ENCODE measurements at places on chromosomes 3 and 15.

GRCh38 chr3:10519236-10519635, 13.8 kb upstream of the ATP2B2 start:
- no peak for DNase-seq

GRCh38 chr3:29345516-29346300, 64.8 kb downstream of the RBMS3 start:
- DNase-seq: no peak

DNA sequence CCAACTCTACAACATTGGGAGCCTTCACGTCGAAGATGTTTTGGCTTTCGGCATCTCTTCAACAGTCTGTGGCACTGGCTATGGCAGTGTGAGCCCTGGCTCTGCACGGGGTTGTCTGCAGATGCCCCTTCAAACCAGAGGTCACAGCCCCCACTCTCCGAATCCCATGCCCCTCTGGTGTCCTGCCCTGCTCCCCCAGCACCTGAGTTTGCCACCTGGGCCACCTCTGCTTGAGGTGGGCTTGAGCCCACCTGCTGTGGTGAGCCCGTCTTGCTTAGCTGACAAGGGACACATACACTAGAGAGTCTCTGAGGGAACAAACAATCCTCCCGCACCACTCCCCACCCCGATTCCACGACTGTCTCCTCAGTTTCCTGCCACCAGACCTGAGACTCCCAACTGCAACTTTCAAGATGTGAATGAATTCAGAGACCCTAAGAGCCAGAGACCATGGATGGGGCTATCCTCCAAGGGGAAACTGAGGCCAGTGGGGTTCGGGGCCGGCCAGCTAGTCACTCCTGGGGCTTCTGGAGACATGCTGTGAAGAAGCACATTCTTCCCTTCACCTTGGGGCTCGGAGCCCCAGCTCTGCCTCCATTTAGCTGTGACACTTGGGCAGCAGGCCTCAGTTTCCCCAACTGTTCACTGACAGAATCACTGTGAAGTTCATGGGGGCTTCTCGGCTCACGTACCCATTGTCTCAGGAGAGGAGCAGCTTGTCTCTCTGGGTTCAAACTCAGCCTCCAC, 44.6 kb downstream of the TPRA1 start:
- no peak for DNase-seq

DNA sequence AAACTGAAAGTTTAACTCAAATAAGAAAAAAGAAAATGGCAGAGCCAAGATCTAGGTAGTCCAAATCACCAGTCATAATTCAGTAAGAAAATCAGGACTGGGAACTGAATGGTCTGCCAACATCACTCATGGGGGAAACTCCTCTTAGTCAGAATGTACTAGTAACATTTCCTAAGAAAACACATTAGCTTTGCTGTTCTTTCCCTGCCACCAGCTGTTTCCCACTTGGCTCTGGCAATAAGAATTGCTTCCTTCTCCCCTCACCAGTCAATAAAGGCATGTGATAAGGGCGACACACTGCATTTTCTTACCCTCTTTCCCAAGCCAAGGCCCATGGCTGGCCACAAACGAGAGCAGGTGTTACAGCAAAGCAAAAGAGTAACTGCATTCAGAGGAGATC, 46.1 kb downstream of the PIK3R4 start:
- DNase-seq: peak; percentile 83

- DNase-seq: no peak
These were observed 515 bp downstream of the EPHA6 start for GRCh38 chr3:96814651-96815567.

DNA sequence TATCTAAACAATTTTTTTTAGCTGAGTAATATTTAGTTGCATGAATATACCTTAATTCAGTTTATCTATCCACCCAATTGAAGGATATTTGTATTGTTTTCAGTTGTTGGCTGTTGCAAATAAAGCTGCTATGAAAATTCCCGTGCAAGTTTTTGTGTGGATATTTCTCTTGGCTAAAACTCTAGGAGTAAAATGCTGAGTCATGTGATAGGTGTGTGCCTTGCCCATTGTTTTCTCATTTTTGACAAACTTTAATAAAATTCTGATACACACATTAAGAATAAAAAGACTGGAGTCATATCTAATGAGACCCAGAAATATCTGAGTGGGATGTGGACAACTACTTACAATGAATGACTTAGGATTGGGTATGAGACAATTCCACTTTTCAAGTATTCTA, 78.6 kb downstream of the MDFIC2 start:
- DNase-seq: no peak

DNA sequence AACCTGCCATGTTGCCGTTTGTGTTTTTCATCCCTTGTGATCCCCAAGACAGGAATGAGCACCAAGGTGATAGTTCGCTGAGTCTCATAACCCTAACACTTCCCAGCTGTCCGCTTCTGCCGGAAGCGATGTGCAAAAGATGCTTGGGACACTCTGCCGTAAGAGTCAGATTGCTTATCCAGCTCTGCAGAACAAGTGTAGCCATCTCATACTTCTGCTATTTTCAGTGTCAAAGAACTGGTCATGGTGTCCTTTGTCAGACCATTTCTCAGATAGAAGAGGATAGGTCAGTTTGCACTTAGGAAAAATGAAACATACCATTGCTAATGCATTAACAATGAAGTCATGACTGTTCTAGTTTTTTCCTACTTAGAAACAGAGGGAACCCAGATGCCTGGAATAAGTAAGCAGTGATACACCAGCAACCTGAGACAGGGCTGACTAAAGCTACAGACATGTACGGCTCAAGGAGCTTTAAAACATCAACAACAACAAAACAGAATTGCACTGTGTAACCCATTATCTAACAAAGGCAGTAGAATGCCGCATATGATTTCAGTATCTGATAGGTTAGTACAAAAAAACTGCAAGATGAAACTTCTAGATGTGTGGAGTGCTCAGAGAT, 134.0 kb upstream of the IL12A start:
- DNase-seq: peak; percentile 95

DNA sequence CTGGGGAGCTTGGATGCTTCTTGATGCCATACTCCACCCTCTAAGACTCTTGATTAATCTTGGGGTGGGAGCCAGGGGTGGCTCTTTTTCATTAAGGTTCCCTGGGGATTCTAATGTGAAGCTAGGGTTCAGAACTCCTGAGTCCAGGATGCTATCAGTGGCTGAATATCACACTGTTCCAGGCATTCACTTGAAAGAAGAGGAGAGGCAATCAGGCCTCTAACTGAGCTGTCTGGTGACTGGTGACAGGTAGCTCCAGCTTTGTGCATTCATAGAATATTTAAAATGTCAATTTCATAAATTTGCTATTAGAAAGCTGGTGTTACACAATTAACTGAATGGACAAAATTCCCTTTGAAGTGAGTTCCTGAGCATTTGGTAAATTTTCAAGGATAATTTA, 139.0 kb downstream of the CHDH start:
- no peak for DNase-seq

DNA sequence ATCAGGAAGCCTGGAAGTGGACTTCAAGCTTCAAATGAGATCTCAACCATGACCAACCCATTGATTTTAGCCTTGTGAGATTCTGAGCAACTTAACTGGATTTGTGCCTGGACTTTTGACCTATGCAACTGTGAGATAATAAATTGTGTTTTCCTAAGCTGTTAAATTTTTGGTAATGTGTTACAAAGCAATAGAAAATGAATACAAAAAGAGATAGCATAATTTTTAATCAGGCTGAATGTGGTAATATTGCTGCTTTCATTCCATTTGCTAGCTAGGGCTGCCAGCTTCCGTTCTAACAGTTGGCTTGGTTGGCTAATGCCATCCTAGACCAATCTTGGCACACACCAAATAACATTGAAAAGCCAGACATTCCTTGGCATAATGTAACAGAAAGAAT, 12.2 kb downstream of the PROS1 start:
- no peak for DNase-seq

GRCh38 chr15:100249096-100249815, 92.5 kb downstream of the ADAMTS17 start:
- DNase-seq: no peak

- no peak for DNase-seq
These were observed 366.8 kb upstream of the UMPS start for GRCh38 chr3:124363476-124363875.

- no peak for DNase-seq
These were observed 169.5 kb downstream of the MBNL1 start for GRCh38 chr3:152438181-152438580.

DNA sequence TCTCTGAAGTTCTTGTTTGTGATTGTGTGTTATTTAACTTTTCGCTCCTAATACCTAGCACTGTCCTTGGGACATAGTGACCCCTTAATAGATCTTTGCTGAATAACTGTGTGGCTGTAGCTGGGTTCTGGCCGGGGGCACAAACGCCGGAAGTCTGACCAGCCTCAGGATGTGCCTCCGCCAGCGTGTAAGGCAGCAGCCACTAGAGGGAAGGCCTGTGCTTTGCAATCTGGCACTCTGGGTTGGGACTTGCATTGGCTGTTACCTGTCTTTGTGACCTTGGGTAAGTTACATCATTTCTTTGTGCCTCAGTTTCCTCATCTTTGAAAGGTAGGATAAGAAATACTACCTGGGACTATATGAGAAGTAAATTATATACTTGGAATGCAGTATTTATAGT, 158.7 kb downstream of the GHSR start:
- peak; percentile 33 for DNase-seq

GRCh38 chr15:26453914-26454313, 319.0 kb downstream of the GABRB3 start:
- no peak for DNase-seq

DNA sequence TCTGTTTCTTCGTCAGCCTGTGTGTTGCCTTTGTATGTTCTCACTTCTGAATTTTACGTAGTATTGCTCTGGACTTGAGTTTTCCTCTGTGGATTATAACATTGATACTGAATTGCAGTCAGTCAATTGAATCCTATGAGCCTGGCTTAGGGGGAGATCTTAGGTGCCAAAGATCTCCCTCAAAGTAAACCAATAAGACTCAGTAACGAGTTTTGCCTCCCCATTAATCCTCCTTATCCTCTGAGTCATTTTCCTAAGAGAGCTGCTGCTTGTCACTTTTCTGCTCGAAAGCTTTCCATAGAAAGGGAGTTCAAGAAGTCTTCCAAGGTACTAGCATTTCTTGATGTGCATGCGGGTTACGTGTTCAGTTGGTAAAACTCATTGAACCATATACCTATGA, 126.4 kb downstream of the CHDH start:
- DNase-seq: no peak

GRCh38 chr15:65981837-65982626, 112.7 kb downstream of the RAB11A start:
- DNase-seq: no peak

- no peak for DNase-seq
These were observed 316.5 kb upstream of the PLSCR5 start for GRCh38 chr3:146921693-146922092.

GRCh38 chr3:103992469-103992868, 1374.2 kb upstream of the ALCAM start:
- no peak for DNase-seq

- no peak for DNase-seq
These were observed 28.6 kb upstream of the UTS2B start for GRCh38 chr3:191358929-191359328.

DNA sequence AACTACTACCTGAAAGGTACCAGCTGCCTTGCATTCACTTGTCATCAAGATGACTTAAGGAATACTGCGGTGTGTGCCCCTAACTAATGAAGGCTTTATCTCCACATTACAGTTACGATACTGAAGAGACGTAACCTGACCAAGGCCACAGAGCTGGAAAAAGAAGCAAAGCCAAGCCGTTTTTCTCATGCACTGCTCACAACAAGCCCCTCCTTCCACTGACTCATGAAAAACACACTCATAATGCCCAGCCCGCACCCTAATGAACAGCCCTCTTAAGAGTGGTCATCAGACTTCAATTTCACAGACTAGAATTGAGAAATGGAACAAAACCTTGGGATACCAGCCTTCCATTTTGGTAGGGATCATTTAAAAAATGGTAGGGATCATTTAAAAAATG, 11.6 kb downstream of the PSMD6 start:
- DNase-seq: no peak

DNA sequence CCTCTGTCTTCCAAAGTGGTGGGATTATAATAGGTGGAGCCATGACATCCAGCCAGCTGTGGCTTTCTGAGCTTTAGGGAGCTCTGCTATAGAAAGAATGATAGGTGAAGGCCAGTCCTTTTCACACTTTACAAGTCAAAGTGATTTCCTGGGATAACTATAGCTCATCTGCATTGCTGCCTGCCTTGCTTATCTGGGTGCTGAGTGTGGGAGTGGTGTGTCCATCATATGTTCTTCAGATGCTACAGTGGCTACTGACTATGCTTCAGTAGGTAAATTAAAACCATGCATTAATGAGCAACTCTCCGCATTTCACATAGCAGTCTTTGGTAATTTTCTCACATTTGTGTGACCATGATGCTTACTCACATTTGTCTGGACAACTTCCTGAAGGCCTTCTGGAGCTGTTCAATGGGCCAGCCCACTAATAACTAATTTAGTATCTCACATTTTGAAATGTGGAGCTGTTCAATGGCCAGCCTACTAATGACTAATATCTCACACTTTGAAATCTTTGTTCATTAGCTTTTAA, 23.4 kb downstream of the RHOA start:
- DNase-seq: peak; percentile 57

DNA sequence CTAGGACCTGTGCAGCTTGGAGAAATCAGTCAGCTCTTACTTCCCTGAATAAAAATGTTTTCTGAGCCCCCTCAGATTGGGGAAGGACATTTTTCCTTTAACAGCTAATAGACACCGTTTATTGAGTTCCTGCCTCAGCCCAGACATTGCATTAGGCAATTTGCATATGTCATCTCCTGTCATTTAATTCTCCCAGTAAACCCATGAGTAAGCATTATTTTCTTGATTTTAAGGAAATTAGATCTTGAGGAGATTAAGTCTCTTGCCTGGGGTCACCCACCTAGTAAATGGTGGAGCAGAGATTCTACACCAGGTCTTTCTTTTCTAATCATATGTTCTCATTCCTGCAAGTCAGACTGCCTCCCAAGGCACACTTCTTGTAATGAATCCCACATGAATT, 78.5 kb upstream of the SCN5A start:
- no peak for DNase-seq
